Jurkat, Clone E6-1 (cell line): ENCODE measurements at places on chromosomes 7 and 10.

DNA sequence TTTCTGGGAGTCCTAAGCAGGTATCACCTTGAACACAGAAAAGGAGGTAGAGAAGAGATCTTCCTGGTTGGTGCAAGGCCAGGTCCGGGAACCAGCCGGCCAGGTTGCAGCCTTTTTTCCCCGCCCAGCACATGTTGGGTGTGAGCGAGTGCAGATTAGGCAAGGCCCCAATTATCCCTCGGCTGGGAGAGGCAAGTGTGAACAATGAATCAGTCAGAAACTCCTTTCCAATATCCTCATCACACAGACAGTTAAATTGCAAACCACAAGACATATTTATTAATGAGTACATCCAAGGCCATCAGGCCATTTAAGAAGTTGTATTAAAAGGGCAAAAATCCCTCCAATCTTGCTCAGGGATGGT lies 115.0 kb upstream of the AFAP1L2 start:
- DNase-seq, result no peak

DNA sequence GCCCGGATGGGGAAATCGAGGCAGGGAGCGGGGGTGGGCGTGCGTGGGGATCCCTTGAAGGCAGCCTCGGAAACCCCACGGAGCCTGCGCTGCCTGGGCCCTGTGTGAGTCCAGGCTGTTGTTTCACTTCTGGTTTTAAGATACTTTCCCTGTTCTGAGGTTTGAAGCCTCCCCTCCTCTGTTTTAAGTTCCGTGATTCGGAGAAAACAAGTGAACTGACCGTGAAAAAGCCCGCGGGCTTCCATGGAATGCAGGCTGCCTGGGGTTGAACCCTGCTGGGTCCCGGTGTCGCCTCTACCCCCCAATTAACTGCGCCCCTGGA lies 401 bp downstream of the LRRC27 start:
- no peak for DNase-seq

- no peak for DNase-seq
These were observed 72.3 kb downstream of the ICA1 start for GRCh38 chr7:8189625-8190024.

DNA sequence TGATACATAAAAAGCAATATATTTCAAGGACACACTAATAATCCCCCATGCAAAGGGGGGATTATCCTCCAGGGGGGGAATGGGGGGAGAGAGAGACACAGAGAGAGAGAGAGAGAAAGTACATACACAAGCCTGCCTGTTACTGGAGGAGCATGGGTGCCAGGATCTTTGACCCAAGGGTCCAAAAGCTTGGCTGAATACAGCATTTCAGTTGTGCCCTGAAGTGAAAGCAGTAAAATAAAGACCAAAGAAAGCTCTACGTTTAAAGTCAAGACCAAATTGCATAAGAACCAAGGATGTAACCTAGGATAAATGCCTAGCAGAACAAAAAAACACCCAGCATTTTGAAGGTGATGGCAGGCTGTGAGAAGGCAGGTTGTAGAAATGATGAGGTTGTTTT lies 27.8 kb upstream of the ITGB8 start:
- DNase-seq, result no peak

GRCh38 chr7:44674381-44674780 lies 68.0 kb downstream of the OGDH start:
- DNase-seq, result no peak

- DNase-seq, result no peak
These were observed 147.9 kb downstream of the ZMYND11 start for GRCh38 chr10:283140-283479.

- DNase-seq, result no peak
These were observed 30.7 kb downstream of the JCAD start for GRCh38 chr10:30028738-30029030.

GRCh38 chr10:86071145-86071544 lies 295.4 kb downstream of the GRID1 start:
- DNase-seq, result no peak

DNA sequence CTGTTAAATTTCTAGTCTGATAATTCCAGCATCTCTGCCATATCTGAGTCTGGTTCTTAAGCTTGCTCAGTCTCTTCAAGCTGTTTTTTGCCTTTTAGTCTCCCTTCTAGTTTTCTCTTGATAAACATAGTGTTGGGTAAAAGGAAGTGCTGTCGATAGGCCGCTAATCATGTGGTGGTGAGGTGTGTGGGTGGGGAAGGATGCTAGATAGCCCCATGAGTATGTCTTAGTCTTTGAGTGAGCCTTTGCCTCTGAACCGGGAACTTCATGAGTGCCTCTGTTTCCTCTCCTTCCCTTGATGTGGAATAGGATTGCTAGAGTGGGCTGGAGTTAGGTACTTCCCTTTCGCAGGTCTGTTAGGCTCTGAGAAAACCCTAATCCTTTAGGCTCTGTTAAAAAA lies 441.8 kb downstream of the INHBA start:
- DNase-seq, result peak; percentile 11

GRCh38 chr7:143437578-143437977 lies 5.7 kb upstream of the TAS2R60 start:
- DNase-seq, result no peak

DNA sequence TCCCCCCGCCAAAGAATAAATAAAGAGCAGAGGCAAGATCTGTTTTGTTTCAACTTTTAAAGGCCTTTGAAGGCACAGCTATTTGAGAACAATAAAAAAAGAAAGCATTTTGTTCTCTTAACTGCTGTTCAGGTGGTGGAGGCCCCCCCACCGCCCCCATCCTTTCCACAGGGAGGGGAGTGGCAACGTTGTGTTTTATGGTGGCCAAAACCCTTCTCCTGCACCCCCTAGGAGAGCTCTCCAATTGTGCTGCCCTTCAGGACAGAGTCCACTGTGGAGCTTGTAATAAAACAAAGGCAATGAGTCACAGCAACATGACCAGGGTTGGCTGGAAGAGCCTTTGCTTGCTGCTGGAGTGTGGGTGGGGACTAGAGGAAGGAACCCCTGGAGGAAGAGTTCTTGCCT lies 987.9 kb downstream of the KCNMA1 start:
- DNase-seq, result no peak

DNA sequence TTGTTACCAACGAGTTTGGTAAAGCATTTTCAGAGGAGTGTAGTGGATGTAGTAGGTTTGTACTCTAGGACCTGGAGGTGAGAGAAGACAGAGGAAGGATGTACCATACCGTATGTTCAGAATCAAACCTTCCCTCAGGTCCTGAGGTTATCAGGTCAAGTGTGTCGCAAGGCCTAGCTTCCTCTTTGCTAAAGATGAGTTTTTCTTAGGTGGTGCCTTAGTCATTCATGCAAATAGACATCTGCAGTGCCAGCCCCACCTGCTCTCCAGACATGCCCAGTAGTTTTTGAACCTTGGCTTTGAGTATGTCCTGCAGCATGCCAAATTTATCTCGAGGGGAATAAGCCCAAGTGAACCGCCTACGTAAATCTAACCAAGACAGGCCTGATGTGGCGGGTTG lies 71.3 kb downstream of the HDAC9 start:
- DNase-seq, result no peak

DNA sequence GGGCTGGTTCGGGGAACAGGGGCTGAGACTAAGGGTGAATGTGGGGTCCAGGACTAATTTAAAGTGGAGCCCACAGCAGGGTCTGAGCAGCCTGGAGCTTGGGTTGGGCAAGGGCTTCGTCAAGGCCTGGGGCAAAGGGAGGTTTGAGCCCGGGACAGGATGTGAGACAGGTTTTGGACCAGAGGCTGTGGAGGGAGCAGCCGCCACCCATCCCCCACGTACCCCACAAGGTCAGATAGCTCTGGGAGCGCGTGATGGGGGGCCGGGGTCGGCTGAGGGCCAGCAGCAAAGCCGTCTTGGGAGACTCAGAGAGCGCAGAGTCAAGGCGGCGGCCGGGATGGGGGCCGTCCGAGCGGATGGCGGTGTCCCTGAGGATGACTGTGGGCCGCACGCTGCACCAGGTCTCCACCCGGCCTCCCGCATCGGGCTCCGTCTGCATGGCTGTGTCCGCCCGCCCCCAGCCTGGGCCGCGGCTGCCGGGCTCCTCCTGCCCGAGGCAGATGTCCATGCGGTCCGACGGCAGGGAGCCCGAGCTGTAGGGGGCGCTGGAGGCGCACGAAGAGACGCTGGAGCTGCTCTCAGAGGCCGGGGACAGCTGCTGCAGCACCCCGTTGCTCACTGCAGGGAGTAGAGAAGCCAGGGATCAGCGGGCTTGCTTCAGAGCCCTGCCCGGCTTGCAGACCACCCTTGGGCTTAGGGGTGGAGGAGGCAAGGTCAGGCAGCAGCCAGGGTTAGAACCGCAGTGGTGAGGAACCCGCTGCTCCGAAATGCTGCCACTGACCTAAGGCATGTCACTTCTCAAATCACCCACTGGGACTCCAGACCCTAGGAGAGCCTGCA lies 12.1 kb downstream of the PDZD7 start:
- DNase-seq, result no peak
